ENCODE measurements at places on chromosomes 6 and 20.

DNA sequence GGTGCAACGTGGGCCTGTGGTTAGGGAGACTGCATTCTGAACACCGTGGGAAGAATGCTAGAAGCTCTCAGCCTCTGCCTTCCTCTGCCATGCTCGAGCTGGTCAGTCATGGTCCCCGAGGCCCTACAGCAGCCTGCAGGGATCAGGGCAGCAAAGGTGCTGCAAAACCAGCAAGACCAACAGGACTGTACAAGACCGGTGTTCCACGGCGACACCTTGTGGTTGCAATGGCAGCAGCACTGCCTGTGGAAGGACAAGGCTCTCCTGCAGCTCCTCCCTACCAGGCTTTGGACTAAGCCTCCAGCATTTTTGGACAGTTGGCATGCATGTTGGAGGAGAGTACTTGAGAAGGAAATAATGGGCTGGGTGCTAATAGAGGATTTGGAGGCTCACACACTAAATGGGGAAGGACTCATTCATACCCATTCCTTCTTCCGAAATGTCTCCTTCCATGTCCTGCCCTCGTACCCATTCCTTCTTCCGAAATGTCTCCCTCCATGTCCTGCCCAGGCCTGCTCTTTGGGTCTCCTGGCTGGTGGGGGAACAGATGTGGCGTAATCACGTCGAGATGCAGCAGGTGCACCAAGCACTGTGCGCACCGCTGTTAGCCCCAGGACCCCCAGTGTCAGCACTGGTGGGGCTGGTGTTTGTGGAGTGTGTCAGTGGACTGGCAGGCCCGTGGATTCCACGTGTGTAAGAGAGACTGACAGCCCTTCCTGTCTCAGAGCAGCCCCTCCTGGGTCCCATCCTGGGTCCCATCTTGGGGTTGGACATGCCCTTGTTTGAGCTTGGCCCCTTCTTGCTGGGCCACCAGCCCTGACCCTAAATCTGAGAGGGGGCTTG, 18.6 kb upstream of the MYT1 start:
- no peak for DNase-seq

DNA sequence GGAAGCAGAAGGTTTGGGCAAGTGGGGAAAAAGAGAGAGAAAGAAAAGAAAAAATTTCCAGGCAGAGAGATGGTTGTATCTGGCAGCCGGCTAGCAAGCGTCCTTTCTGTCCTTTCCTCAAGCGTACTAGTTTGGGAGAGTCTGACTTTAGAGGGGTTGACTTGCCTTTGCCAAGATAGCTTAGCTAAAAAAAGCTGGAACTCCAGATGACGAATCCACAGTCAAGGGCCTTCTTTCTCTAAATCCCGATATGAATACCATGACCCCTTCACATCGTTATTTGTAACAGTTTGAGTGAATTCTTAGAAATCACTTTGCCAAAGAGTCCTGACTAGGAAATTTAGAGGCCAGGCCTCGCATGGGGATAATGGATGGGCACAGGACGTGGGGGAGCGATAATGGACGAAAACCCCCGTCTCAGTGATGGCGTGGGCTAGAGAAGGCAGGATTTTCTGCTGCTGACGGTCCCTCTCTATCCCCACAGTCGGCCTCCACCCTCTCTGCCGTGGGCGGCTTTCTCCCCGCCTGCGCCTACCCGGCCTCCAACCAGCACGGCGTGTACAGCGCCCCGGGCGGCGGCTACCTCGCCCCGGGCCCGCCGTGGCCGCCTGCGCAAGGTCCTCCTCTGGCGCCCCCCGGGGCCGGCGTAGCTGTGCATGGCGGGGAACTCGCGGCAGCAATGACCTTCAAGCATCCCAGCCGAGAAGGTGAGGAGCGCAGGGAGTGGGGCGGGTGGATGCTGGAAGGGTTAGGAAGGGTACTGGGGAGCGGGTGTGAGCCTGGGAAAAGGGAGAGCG, 3.5 kb downstream of the PAX1 start:
- no peak for DNase-seq

DNA sequence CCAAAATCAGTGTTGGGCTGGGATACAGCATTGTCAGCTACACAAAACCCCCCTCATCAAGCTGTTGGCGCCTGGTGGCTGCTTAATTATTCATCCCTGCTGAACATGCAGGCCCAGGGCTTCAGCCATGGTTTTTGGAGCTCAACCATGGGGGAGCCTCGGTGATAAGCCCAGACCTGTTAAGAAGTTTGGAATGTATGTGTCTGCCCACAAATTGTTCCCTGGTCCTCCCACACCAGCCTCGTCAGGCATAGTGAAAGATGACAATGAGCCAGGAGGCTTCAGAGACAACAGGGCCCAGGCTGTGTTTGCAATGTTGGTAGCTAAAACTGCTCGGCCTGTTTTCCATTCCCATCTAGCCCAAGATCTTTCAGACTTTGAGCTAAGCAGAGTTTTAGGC, 34.8 kb upstream of the SIRPA start:
- DNase-seq: no peak

DNA sequence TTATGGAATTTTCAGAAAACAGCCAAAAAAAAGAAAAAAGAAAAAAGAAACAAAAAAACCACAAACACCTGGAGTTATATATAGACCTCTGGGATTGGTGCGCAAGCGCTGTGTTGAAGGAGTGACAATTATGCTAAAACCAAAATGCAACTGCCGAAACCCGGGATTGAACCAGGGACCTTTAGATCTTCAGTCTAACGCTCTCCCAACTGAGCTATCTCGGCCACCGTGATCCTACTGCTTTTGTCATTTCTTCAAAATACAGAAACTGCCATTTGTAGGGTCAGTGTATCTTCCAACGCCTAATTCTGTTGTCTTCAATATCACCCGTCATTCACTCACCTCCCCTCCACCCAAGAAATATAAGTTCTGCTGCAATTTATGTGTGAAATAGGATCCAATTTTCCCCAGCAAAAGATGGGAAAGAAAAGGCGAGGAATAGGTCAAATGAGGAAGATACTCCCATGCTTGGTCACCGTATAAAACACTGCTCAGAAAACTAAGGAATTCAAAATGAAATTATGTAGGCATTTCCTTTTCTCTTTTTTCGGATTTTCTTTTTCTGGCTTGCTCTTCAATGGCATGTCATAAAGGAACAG, 116.0 kb downstream of the TRIM27 start:
- DNase-seq: no peak

DNA sequence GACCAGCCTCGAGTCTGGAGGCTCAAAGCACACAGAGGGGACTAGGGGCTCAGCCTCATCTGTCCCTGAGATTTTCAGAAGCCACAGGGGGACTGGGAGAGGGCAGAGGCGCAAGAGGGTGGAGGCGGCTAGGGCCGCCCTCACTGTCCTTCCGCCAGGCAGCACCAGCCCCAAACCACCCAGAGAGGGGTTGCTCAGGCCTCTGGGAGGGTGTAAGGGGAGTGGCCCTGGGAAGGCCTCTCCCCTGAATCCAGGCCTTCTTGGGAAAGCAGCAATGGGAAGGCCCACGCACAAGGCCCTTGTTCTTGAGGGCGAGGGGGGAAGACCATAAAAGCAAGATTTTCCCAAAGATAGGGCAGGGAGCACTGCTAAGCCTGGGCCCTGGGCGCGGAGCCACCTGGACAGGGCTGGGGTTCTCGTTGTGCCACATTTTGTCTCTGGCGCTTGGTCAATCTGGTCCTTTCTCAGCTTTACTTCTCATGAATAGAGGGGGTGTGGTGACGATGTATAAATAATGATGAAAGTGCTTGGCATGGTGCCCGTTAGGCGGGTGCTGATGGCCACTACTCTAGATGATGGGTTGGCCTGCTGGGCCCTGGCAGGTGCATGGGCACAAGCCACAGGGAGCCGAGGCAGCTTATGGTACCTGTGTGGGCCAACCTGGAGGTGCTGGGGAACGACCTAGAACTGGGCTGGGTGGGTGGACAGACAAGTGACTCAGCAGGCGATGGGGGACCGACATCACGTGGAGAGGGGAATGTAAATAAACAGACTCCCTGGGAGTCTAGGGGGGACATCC, 4.8 kb downstream of the SAMD10 start:
- no peak for DNase-seq

DNA sequence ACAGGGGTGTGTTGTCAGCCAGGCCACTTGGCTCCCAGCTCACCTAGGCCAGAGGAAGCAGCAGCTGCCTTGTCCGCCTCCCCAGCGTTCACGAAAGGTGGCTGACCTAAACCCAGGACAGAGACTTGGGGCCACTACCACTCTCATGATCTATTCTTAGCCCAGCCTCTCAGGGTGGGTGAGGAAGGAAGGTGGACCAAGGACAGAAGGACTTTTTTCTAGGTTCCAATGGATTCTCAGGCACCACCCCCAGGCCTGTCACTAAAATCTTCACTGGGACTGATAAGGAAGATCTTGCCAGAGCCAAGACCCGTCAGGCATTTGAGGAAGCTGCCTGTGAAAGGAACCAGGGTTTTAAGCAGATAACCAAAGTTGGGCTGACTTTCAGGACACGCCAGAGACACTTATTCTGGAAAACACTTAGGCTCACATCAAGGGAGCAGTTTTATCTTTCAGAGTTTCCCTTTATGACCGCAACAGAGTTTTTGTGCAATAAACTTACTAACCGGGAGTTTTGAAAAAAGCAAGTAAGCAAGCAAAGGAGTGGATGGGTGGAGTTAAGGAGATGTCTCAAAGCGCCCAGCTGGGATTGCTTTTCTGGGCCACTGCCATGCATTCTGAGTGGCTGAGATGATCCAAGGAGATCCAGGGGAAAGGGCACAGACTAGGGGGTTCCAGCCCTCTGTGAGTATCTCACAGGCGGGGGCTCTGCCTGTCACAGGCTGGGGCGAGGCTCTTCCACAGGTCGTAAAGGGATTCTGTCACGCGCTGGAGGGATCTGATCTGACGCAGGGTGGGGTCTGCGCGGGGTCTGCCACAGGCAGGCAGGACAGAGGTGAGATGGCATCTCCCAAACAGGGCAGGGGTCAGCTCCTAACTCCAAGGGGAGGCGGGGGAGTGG, 989 bp downstream of the FITM2 start:
- DNase-seq: no peak

DNA sequence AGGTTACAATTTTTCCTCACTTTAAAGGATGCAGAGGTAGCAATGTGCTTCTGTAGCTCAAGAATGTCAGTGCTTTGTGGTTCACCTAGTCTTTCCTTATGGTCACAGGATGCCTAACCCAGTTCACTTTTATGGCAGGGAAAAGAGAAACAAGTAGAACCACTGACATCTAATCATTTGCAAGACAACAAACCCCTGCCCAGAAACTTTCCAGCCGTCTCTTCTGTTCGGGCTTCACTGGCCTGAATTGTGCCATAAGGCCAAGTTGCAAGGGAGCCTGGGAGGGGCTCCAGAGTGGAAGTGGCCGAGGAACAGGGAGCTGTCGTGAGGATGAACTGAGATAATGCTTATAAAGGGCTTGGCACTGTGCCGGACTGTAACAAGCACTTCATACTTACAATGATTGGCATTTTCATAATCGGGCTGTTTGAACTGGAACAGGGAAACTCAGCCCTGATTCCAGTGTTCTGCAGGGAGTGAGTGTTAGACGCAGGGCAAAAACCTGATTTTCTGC, 212.6 kb downstream of the BCAS1 start:
- DNase-seq: no peak

DNA sequence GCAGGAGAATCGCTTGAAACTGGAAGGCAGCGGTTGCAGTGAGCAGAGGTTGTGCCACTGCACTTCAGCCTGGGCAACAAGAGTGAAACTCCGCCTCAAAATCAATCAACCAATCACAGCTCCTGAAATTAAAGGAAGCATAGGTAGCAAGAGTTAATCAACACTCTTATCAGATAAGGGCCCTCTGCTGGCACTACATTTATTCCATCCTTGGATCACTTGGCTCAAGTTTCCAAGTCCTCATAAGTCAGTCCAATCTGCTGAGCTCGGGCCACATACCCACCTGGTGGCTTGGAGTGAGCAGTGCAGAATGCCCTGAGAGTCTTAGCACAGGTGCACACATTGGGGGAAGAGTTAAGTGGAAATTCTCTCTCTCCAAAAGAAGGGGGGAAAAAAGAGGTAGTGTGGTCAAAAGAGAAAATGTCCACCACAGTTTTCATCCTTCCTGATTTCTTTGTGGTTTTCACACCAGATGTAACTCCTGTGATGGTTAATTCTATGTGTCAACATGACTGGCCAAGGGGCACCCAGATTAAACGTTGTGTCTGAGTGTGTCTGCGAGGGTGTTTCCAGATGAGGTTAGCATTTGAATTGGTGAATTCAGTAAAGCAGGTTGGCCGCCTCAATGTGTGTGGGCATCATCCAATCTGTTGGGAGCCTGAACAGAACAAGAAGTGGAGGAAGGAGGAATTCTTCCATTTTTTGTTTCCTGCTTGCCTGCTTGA, 14.2 kb upstream of the FAM8A1 start:
- no peak for DNase-seq

DNA sequence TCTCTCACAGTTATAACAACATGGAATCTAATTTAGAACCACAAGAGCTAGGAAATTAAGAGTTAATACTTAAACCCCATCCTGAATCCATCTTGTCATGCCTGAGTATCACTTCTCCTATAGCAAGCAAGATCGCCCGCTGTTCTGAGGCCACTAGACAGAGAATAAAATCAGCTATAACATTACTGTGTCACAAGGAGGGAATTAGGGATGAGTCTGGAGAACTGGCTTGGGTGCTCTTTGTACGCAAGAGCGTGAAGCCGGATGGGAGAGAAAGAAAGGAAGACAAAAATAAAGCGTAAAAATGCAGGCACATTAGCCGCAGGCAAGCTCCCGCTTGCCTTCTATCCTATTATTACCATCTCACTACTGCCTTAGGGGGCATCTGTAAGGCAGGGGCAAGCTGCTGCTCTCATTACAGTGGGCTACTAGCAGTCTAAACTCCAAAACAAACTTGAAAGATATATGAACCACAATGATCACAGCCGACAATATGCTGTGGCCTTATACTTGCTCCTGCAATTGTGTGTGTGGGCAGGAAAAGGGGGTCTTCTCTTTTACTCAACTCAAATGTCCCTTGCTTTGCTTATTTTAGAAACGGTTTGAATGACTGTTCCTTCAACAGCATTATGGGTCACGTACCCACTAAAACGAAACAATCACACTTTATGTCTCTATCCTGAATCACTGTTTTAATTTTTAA, 81.9 kb downstream of the GJA10 start:
- DNase-seq: no peak

- no peak for DNase-seq
These were observed 118.4 kb upstream of the BTBD3 start for GRCh38 chr20:11799281-11799684.

- no peak for DNase-seq
These were observed 41.3 kb downstream of the TAF8 start for GRCh38 chr6:42091718-42092023.

GRCh38 chr6:34981951-34982350, 92.9 kb downstream of the ANKS1A start:
- DNase-seq: no peak

DNA sequence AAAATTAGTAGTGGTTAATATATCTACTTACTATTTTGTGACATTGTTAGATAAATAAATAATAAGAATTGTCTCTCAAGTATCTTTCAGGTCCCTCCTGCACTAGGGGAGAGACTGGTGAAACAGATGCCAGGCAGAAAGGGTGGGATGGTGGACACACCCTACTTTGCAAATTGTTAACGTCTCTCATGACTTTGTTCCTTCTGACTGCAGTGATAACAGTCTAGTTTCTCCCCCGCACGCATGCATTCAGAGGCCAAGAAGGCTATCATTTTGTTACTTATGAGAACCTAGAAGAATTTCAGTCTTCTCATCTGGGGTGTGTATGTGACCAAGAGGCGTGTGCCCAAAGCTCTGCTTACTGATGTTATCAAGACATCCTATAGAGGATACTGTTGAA, 152.3 kb downstream of the EDN1 start:
- DNase-seq: no peak

GRCh38 chr6:133242637-133243585, 1.8 kb downstream of the EYA4 start:
- no peak for DNase-seq

All from stimulated activated naive CD4-positive, alpha-beta T cell treated with Interleukin-2 at 50 U/mL for 16 hours (primary cell).